ENCODE measurements at places on chromosomes 1 and 21.

GRCh38 chr1:94020764-94021579, 100.0 kb downstream of the ABCA4 start:
- no peak for DNase-seq

GRCh38 chr1:184025242-184025675, 12.3 kb downstream of the COLGALT2 start:
- no peak for DNase-seq

DNA sequence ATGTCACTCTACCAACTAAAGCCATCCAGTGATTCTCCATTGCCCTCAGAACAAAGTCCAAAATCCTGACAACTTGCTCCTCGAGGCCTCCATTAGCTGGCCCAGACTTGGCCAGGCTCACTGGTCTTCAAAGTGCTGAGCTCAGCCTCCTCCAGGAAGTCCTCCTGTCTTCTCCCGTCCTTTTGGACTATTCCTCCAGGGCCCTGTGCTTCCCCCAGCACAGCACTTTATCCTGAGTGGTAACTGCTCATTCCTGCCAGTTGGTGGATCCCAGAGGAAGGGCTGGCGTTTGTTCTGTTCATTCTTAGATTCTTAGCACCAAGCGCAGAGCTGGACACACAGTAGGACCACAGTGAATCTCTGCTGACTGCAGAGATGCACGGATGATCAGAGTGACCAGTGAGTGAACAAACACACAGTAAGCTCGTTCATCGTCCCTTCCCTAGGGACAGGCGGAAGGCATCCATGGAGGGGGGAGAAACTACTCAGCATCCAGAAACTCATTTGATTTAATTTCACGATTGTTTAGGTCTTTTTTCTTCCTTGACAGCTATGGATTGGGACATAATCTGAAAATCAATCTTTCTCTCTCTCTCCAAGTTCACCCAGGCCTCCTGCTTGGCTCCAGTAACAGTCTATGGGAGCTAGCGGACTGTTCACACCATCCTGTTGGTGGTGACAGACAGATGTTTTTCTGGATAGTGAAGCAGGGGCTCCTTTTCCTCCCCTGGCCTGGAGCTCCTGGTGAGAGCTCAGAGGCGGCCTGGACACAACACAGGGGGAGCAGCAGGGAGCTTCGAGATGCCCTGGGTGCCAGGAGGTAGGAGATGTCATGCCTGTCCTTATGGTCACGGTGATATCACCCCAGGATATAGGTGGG, 180.2 kb downstream of the PTPRU start:
- no peak for DNase-seq

GRCh38 chr1:19411612-19412011, 73.7 kb downstream of the CAPZB start:
- DNase-seq = no peak

GRCh38 chr1:107357376-107357775, 216.5 kb downstream of the NTNG1 start:
- DNase-seq = no peak

DNA sequence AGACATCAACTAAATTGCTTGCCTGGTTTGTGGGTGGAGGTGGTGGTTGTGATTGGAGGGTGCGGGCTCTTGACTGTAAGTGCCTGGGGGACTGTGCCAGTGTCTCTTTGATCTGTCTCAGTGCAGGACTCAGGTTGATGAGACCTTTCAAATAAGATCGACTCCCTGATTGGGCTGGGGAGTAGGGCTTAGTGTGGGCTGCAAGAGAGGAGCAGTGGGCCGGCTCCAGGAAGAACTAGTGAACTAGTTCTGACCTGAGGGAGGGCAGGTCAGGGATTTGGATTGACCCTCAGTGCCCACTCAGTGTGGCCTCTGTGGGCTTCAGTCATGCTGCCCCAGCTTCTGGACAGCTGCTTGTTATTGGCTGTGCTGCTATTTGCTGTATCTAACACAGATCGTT, 130.6 kb upstream of the CACNA1E start:
- no peak for DNase-seq

GRCh38 chr1:215987092-215987875, 420.2 kb downstream of the KCTD3 start:
- DNase-seq = no peak

- DNase-seq = peak; percentile 68
Measured at GRCh38 chr1:152244576-152245273, 20.7 kb upstream of the HRNR start.

All from epithelial cell of prostate (primary cell).